ENCODE measurements at places on chromosomes 2 and 18.

DNA sequence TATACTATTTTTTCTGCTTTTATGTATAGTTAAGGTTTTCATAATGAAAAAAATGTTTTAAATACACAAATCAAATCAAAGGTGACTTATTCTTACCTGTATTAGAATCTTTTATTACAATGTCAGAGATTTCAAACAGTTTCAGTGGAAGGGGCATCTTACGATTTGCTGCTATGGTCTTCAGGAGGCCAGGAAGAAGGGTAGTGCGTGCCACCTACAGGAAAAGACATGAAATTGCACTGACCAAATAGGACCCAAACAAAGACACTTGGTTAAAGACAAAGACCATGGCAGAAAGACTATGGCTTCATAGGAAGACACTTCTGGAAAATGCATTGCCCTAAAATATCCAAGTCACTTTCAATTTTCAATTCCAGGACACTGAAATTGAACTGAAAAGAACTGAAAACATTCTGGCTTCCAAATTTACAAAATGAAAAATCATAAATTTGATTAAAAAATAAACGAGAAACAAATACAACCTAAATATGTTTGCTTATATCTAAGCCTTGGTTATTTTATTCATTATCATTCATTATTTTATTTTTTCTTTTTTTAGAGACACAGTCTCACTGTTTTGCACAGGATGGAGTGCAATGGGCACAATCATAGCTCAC lies 42.1 kb downstream of the FARSB start:
- no peak for DNase-seq

- no peak for DNase-seq
Measured at GRCh38 chr2:150426315-150426714, 61.2 kb downstream of the RND3 start.

GRCh38 chr18:22841840-22842239 lies 91.3 kb upstream of the RBBP8 start:
- no peak for DNase-seq

DNA sequence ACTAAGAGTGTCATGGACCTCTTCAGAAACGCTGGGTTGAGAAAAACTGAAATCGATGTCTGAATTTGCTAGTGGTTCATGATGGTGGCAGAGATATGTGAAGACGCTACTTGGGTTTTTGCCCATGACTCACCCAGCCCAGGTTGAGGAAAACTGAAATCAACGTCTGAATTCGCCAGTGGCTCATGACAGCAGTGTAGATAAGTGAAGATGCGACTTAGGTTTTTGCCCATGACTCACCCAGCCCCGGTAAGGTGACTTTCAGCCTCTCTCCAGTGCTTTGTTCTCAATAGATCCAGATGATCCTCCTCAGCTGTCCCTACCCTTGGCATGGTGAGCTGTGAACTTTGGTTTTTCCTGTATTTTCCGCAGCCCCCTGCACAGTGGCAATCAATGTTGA lies 105.3 kb upstream of the SIX3 start:
- DNase-seq, result peak; percentile 72

DNA sequence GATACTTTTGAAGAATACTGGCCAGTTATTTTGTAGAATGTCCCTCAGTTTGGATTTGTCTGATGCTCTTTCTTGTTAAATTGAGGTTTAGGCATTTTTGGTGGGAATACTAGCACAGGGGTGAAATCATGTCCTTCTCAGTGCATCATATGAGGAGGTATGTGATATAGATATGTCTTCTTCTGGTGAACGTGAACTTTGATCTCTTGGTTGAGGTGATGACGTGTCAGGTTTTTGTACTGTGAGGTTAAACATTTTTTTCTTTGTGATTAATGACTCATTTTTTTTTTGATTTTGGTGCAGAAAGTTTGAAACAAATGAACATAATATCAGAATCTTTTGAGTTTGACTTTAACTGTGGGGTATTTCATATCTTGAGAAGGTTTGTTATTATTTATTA lies 11.0 kb downstream of the ZNF407 start:
- DNase-seq, result no peak

DNA sequence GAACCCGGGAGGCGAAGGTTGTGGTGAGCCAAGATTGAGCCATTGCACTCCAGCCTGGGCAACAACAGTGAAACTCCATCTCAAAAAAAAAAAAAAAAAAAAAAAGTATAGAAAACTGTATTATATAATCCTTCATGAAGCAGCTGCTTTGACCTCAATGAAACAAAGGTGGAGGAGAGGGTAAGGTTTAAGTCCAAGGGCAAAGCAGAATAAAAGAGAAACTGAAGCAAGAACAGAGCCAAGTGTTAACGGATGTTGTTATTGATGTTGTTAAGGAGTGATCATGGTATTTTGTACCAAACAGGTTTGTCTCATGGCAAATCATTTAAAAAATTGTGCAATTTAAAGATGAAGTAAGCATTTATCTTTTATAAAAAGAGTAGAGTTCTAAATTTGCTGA lies 7.4 kb downstream of the RAPH1 start:
- no peak for DNase-seq

DNA sequence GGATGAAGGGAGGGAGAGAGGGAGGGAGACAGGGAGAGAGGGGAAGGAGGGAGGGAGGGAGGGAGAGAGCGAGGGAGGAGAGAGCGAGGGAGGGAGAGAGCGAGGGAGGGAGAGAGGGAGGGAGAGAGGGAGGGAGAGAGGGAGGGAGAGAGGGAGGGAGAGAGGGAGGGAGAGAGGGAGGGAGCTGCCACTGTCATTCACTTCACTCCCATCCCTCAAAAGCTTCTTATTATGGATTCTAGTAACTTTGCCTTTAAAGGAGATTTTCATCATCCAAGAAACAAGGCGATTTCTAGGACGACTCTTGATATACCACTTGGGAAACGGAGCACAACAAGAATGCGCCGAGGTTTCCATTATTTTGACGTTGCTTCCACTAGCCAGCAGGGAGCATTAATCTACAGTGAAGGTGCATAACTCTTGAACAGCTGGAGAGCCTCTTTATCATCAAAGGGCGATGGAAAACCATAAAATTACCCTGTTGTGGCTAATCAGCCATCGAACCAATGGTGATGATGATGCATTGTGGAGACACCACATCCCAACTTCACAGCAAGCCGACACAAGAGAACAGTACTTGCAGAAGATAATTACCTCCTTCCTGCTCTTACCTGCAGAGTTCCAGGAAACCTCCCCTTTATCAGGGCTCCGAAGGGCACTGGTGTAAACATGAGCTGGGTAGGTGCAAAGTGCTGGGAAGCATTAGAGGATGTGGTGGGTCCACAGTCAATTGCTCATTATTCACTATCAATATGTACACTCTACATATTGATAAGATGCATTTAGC lies 130.5 kb downstream of the EIPR1 start:
- no peak for DNase-seq

GRCh38 chr2:152493945-152494528 lies 159.1 kb downstream of the FMNL2 start:
- no peak for DNase-seq
